T-helper 1 cell (primary cell): ENCODE measurements at places on chromosomes 16 and 17.

DNA sequence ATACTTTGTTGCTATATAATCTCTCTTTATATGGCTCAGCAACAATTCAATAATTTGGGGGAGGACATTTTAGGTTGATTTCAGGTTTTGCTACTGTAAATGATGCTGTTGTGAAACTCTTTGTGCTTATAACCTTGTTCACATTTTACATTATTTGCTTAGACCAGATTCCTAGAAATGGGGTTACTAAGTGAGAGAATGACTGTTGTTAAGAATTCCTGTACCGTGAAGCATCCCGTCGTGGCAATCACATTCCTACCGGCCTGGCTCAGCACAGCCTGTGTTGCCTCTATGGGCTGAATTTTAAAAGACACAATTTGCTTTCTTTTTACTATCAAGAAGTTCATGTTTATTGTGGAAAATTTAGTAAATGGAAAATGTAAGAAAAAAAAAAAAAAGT, 31.4 kb downstream of the B9D1 start:
- DNase-seq, result no peak

- DNase-seq, result no peak
These were observed 52.7 kb downstream of the SREBF1 start for GRCh38 chr17:17783825-17784656.

GRCh38 chr16:11414815-11415775, 69.8 kb downstream of the RMI2 start:
- no peak for DNase-seq

DNA sequence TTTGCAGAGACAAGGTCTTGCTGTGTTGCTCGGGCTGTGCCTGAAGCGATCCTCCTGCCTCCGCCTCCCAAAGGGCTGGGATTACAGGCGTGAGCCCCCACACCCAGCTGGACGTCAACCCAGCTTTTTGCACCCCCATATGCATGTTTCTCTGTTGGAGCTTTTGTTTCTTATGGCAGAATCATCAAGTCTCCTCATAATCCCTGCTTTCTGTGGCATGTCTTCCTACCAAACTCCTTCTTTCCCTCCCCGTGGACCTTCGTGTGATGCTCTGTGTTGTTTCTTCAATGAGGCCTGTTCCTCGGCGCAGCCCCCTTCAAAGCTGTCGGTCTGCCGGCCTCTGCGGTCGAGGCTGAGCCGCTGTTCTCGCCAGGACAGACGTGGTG, 71.6 kb downstream of the METRNL start:
- DNase-seq, result no peak

- DNase-seq, result no peak
These were observed 73.7 kb downstream of the RPTOR start for GRCh38 chr17:80618304-80618703.

- DNase-seq, result no peak
These were observed 15.3 kb downstream of the ITGAM start for GRCh38 chr16:31274831-31275816.

GRCh38 chr16:68296693-68297092, 14.1 kb downstream of the SLC7A6OS start:
- DNase-seq, result no peak

GRCh38 chr17:79137015-79137788, 62.6 kb downstream of the ENGASE start:
- no peak for DNase-seq

DNA sequence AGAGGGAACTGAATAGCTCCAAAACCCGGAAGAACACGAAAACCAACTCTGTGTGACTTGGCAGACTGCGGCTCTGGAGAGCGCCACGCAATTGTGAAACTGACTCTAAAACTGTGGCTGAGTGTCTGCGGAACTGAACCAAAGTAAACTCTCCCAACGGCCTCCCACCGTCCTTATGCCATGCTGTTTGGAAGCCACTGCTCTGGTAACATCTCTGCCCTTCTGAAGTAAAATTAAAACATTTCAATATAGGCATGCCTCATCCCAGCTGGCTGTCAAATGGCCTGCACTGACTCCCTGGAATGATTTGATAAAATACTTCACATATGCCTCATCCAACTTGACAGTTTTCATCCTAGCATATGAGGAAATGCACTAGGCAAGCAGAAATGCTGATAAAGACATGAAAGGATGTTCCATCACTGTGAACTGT, 70.2 kb downstream of the PARN start:
- no peak for DNase-seq

- DNase-seq, result no peak
These were observed 1.3 kb upstream of the CD300C start for GRCh38 chr17:74547264-74547663.

DNA sequence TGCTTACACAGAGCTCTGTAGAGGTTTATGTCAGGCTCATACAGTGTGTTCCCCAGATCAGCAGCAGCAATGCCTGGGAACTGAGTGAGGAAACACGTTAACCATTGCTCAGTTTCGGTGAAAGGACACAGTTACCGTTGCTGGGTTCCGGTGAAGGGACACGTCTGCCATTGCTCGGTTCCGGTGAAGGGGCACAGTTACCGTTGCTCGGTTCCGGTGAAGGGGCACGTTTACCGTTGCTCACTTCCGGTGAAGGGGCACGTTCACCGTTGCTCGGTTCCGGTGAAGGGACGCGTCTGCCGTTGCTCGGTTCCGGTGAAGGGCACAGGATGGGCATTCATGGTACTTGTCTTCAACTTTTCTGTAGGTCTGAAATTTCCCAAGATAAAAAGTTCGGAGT, 81.7 kb downstream of the MRM3 start:
- no peak for DNase-seq

GRCh38 chr16:23900480-23901177, 64.8 kb downstream of the PRKCB start:
- DNase-seq, result no peak

GRCh38 chr17:7005716-7006115, 6.7 kb upstream of the RNASEK start:
- DNase-seq, result no peak

DNA sequence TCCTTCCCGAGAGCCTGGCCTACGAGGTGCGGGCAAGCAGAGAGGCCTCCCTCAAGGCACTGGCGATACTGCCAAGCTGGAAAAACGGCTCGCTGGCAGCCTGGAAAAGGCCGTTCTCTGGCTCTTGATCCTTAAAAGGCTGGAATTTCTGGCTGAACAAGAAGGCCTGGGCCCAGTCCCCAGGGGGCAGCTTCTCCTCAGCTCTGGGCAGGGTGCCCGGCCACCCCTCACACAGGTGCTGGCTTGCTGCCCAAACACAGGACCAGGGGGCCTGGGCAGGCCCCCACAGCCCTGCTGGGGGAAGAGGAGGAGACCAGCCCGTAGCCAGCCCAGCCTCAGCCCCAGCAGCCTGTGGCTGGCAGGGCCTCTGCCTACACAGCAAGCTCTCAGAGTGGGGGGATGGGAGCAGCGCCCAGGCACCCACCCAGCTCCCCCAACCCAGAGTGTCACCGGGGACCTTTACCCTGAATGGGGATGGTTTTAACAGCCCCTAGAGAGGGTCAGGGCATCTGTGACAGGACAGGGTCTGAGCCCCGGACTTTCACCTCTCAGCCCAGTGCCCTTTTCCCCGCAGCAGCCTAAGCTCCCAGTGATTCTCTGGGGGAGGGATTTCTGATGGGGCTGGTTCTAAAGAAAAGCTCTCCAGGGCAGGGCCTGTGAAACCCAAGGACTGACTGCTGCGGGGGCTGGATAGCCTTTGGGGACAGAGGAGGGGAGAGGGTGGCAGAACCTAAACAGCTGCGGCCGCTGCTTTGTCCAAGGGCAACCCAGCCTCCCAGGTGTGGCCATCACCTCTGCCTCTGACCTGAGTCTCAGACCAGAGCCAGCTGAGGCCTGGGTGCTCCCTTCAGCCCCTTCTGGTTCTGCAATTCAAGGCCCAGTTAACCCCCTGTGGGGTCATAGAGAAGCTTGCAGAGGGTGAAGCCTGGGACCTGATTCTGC, 38.6 kb upstream of the TOB1 start:
- DNase-seq, result no peak

DNA sequence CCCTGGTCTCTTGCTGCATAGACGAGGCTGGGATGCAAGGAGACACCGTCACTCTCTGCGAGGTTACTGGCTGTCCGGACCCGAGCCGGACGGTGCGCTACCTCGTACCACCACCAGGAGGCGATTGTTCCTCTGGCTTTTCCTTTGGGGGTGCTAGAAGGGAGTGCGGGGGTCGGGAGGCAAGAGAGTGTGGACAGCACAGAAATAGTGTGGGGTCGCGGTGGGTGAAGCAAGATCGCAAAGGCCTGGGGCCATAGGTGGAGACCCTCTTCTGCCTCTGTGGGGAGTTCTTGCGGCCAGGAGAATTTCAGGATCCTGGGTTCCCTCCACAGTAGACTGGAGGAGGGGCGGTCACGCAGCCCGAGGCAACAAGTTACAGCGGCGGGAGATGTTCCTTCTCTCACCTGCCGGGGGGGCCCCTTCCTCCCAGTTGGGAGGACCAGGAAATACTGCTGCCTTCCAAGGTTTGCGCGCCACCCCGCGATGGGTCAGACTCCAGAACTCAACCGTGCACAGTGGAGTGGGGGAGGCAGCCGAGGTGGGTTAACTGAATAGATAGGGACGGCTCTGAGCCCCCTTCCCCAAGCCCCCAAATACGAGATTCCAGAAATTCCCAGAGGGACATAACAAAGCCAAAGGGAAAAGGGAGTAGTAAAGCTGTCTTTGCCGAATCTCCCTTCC, 6.9 kb downstream of the PHOSPHO1 start:
- DNase-seq, result peak; percentile 25

- no peak for DNase-seq
These were observed 13.8 kb downstream of the NETO2 start for GRCh38 chr16:47129755-47130435.

- DNase-seq, result no peak
These were observed 730.2 kb upstream of the RBFOX1 start for GRCh38 chr16:6602405-6602804.

DNA sequence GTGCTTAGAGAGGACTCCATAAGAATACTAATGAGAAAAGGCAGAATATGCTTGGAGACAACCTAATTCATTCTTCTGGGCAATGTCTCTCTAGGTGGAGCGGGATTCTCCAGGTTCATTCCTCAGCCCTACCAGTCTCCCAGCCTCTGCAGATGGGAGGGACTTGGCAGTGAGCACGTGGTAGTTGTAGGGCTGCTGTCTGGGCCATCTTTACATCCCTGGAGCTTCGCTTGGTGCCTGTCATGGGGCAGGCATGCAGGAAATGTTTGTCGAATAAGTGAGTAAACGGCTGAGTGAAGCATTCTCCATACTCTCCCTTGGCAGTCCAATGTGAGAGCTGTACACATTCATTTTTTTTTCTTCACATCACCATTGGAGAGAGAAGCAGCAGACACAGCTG, 387.5 kb downstream of the UTP18 start:
- no peak for DNase-seq

DNA sequence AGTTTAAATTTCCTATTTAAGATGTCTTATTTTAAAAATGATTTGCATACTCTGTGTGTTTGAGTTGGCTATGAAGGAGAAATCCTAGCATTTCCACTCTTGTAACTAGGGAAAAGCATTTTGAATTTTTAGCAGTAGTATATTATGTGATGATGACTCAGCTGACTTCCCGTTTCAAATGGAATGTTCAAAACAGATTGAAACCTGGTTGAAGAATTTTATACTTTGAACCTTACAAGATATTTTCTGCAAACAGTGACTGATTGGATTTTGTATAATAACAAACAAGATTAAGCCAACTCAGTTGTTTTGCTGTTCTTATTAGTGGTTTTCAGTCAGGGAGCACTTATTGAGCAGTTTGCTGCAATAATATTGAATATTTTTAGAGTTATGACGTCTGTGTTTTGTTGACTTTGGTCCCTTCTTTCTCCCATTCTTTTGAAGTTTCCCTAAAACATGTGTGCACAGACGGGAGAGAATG, 8.0 kb downstream of the TNRC6A start:
- DNase-seq, result no peak

- DNase-seq, result no peak
These were observed 267.8 kb upstream of the ASIC2 start for GRCh38 chr17:33560871-33561270.

GRCh38 chr16:9351440-9351839, 260.0 kb downstream of the HAPSTR1 start:
- DNase-seq, result no peak

DNA sequence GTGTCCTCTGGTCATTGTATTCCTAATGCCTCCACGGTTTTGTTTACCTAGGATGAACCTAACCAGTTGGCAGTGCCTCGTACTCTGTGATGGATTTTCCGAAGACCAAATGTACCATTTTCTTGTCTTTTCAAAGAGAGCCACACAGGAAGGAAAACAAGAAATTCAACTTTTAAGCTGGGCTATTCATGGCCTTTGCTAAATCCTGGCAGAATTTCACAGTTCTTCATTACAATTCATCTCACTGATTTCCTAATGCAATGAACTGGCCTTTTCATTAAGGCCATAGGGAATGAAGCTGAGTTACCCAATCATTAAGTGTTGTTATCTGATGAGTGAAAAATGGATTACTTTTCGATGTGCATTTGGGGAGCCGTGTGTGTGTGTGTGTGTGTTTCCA, 7.9 kb upstream of the KCNJ16 start:
- no peak for DNase-seq

DNA sequence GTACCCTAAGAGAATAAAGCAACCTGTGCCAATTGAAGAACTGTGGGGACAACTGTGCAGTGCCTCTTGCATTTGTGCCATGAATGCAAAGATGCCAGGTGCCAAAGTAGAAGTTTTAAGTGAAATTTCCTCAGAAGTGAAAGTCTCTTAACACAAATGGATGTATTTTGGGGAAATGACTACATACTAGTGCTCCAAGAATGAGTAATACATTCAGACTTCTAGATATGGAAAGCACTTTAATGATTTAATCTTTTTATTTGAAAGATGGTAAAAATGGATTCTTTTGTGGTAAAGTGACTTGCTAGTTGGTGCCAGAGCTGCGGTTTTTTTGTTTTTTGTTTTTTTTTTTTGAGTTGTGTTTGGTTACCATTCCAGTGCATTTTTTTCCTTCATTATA, 15.0 kb downstream of the UTP18 start:
- no peak for DNase-seq

GRCh38 chr16:73753931-73754330, 542.7 kb upstream of the PSMD7 start:
- DNase-seq, result no peak

DNA sequence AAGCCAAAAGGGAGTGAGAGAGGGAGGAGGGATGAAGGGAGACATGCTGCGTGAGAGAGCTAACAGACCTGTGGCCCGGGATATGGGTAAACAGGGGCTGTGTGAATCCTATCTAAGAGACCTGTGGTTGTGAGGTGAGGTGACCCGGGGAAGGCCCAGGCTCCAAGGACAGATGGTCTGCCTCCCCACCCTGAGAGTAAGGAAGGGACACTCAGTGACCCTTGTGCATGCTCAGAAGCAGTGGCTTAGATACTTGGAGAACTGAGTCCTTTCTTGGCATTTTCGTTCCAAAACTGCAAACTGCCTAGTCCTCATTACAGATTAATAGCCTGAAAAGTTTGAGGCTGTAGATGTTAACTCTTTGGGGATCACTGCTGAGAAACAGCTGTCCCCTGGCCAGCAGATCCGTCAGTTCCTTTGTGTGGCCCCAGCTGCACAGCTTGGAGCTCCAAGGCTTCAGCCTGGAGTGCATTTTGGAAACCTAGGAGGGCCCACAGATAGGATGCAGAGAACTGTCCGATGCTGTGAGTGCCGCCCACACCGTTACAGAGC, 121.6 kb downstream of the SMG6 start:
- DNase-seq, result no peak
